ENCODE measurements at places on chromosomes 2 and 18. TPM values are rescaled to one million over a fixed set of nuclear protein-coding genes. Genes with fewer than 3 reads are reported as not detected.

DNA sequence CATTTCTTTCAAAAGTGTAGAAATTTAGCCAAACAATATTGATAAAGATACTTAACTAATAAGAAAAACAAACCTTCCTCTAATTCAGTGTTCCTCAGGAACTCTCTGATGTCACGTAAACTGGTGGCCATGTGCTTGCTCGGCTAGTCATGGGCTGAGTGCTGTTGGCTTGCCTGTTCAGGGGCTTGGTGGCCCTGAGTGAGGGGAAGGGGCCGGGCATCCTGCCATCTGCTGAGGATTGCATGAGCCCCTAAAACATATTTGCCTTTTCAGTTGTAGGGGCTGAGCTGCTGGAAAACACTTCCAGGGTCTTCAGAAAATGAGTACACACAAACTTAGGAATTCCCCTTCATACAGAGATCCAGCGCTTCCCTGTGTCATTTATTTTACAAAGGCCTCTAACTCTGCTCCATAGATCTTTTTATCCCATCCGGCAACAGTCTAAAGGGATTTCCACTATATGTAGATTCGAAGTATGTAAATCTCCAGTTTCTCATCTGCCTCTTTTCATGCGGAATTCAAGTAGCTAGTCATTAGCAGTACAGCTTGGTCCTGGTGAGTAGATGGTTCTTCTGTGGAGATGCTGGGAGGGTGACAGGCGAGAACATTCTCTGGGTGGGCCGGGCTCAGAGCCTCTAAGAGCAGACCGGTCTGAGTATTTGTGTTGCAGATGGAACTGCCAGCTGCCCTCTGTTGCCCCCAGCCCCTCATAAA is 20.1 kb upstream of the NFATC1 start:
- H3K27me3 ChIP-seq = no peaks in the 10 kb centered on the region
- peaks cover 4% of the 10 kb centered on the region for H3K36me3 ChIP-seq
- no peak for DNase-seq

The FKBP7 gene
- total RNA-seq = 4.5 TPM

DNA sequence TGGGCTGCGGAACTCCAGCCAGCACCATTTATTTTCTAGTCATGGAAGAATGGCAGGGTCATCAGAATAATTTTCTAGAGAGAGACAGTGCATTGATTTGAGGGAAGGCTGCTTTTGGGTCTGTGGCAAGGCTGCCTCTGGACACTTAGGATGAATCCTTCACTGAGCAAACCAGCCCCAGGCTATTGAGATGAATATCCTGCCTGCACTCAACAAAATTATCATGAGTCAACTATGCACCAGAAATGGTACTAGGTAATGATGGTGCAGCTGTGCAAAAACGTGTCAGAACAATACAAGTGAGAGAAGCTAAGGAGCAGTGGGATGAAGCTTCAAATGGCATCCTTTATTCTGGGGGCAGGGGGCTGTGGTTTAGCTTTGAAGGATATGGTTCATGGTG is 115.8 kb downstream of the SPHKAP start:
- H3K27me3 ChIP-seq = no peaks in the 10 kb centered on the region
- no peak for DNase-seq

GRCh38 chr2:139214801-139215200 is 434.6 kb upstream of the NXPH2 start:
- no peaks in the 10 kb centered on the region for H3K4me1 ChIP-seq
- H3K27ac ChIP-seq = no peak overlapping the region
- no peak overlapping the region for H3K4me3 ChIP-seq
- no peaks in the 10 kb centered on the region for H3K27me3 ChIP-seq

DNA sequence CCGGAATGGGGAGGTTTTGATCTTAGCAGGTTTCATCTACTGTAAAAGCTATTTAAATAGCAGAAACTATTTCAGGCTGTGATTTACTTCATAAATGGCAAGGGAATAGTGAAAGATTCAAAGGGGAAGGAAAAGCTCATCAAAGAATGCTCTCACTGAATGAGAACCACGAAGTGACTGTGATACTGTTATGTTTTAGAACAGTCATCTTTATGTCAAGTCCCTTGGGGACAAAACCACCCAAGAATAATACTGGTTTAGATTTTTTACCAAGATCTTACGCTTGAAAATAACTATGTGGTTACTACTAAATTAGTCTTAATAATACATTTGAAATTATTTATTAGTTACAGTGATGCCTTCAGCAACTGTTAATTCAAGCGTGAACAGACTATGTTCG is 28.1 kb downstream of the FARSB start:
- no peaks in the 10 kb centered on the region for H3K27me3 ChIP-seq
- H3K4me3 ChIP-seq = no peak overlapping the region
- peaks cover 79% of the 10 kb centered on the region for H3K36me3 ChIP-seq
- H3K4me1 ChIP-seq = no peaks in the 10 kb centered on the region
- DNase-seq = no peak

DNA sequence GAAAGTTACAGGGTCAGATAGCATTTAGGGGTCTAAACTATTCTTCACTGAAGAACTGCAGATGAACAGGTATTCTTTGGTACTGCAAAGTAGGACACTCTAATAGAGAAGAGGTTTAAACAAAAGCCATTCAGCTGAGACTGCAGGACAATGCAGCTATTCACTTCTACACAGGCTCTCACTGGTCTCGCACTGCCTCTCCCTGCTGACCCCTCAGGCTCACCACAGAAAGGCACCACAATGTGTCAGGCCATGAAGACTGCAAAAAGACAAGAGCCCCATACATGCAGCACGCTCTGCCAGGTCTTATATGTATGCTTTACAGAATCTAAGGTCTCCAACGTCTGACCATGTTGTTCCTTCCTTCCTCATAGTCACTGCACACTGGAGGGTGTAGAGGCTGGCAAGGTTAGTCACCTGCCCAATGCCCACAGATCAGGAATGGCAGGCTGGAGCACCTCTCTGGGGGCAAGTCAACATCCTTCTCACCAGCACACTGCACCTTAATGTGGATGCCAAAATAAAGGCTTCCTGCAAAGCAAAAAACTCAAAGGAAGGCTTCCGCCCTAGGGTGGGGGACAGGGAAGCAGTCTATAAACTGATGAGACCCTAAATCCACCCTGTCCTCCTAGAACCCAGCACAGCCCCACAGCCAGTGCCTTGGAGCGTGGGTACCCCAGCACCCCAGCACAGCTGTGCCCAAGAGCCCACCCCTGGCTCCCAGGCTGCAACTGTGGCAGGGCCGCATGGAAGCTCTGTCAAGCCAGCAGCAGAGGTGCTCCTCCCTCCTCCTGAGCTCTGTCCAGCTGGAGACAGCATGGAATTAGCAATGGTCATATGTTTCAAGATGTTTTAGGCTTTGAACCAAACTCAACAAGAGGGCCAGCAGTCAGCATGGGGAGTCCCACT is 10.7 kb upstream of the RNU4ATAC start:
- H3K4me3 ChIP-seq = no peak overlapping the region
- no peaks in the 10 kb centered on the region for H3K27me3 ChIP-seq
- no peaks in the 10 kb centered on the region for H3K4me1 ChIP-seq
- peaks cover 31% of the 10 kb centered on the region for H3K36me3 ChIP-seq

The POTEI gene
- 1.2 TPM for total RNA-seq

- H3K27ac ChIP-seq = no peak overlapping the region
- H3K4me3 ChIP-seq = no peak overlapping the region
- H3K36me3 ChIP-seq = peaks cover 18% of the 10 kb centered on the region
- H3K4me1 ChIP-seq = peaks cover 4% of the 10 kb centered on the region
- H3K27me3 ChIP-seq = no peaks in the 10 kb centered on the region
These were observed 4.2 kb downstream of the PXDN start for GRCh38 chr2:1739961-1740715.

The ITGB6 gene
- not detected for total RNA-seq

DNA sequence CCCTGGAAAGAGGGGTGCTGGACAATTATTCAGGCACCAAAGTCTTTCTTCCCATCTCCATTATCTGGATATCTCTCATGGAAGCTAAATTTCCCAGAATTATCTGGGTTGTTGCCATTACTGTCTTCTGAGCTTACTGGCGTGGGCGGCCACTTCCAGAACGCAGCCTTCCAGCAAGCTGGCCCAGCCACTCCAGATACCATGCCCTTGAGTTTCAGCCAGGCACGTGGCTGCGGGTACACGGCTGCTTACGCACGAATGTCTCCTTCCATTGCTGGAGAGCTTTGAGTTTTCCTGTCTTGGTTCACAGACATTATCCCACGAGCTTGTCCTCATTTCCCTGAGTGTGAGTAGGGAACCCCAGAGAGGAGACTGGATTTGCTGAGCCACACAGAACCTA is 32.7 kb downstream of the CELF4 start:
- H3K4me1 ChIP-seq = no peaks in the 10 kb centered on the region
- no peaks in the 10 kb centered on the region for H3K36me3 ChIP-seq
- no peak overlapping the region for H3K4me3 ChIP-seq
- no peak for DNase-seq

DNA sequence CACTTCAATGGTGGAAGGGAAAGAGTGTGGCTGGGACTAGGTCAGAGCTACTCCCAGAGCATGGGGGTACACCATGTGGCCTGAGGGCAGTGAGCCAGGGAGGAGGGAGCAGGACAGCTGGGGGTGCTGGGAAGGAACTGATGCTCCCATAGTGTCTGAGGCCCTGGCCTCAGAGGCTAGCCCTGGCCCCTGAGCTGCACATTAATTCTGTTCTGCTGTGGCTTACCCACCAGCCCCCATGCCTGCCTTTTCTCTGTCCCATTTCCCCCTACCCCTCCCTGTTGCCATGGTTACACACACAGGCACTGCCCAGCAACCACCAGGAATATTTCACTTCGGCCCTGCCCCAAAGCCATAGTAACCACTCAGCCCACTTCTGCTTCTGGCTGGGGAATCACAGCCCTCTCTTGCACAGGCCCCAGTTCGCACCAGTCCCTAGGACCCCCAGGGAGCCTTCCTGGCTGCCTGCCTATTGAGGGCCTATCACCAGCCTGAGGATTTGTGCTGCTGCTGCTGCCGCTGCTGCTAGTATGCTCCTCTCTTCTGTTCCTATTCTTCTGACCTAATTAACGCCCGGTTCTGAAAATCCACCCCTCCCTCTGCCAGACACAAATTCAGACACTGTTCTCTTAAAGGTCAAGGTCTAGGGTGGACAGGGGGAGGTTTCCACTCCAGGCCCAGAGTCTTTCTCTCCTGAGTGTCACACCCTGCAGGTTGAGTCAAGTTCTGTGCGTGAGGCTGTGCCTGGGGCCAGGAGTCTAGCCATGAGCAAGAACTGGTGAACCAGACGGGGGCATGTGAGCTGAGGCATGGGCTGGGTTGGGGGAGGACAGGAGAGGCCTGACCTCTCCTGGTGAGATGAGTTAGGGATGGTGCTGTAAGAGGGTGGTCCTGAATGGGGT is 87.1 kb upstream of the MCFD2 start:
- no peak for DNase-seq
- no peaks in the 10 kb centered on the region for H3K4me1 ChIP-seq

DNA sequence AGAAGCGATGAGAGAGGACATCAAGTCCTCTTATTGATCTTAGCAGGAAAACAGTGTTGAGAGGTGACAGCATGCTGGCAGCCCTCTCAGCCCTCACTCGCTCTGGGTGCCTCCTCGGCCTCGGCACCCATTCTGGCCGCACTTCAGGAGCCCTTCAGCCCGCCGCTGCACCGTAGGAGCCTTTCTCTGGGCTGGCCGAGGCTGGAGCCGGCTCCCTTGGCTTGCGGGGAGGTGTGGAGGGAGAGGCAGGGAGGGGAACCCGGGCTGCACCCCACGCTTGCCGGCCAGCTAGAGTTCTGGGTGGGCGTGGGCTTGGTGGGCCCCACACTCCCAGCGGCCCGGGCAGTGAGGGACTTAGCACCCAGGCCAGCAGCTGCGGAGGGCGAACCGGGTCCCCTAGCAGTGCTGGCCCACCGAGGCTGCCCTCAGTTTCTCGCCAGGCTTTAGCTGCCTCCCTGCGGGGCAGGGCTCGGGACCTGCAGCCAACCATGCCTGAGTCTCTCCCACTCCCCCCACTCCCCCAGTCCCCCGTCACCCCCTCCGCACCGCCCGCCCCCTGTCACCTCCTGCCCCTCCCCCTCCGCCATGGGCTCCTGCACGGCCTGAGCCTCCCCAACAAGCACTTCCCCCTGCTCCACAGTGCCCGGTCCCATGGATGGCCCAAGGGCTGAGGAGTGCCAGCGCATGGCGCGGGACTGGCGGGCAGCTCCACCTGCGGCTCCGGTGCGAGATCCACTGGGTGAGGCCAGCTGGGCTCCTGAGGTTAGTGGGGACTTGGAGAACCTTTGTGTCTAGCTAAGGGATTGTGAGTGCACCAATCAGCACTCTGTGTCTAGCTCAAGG is 8.4 kb downstream of the FAP start:
- DNase-seq = no peak
- H3K4me3 ChIP-seq = no peak overlapping the region
- no peak overlapping the region for H3K27ac ChIP-seq
- no peaks in the 10 kb centered on the region for H3K27me3 ChIP-seq
